ENCODE measurements at places on chromosomes 1 and 21. TPM values are rescaled to one million over a fixed set of nuclear protein-coding genes. Genes with fewer than 3 reads are reported as not detected.

The HSPA6 gene
- total RNA-seq = 2.5 TPM

The PRDM15 gene
- total RNA-seq = 4.0 TPM

DNA sequence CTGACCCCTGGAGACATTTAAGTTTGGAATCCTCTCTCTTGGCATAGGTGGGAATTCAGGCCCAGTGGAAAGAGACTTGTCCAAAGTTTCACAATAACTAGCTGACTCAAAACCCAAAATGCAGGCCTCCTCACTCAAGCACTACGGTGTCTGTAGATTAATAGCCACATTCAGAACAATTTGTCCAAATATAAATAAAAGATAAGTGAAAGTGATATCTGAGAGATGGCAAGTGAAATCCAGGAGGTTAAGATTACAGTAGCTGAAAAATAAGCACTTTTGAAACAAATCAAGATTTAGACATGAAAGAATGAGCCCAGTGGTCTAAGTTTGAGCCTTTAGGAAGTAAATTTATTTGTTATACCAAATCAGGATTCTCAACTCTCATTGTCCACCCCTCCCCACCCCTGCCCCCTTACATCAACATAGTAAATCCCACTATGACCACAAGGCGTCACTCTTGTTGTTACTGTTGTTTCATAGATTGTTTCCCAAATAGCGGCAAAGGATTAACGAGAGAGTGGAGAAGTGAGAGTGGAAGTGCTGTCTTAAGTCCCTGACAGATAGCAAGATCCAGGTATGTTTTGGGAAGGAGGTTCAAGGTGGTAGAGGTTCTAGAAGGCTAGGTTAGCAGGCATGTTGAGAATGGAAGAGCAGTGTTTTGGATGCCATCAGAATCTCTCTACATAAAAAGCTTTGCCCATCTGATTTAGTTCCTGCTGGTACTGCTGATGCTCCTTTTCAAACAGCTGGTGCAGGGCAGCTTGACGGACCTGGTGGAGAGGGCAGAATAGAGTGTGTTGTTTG, 7.1 kb upstream of the TPM3 start:
- no peak for DNase-seq

GRCh38 chr1:199453723-199454122, 573.8 kb upstream of the NR5A2 start:
- no peak for DNase-seq

DNA sequence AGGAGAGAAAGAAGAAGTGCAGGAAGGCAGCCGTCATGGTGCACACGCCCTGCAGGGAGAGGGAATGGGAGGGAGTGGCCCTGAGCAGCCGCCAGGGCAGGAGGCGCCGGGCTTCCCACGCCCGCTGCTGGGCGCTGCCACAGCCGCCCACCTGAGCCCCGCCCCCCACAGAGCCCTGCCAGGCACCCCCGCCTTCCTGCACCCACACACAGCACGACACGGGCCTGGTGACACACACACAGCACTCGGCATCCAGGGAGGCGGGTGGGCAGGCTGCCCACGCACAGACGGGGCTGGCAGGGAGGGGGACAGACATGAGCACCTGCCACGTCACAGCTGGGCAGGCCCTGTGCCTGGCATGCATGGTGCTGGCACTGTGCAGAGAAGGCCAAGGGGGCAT, 27.5 kb downstream of the ADGRB2 start:
- no peak for DNase-seq

Measured in right cardiac atrium (tissue), 5 donors.